CD4-positive, alpha-beta T cell treated with Interleukin-10 for 1 hour (primary cell): ENCODE measurements at places on chromosomes 1 and 21.
A peak's percentile ranks its signal among the peaks of the same experiment; 100 is the strongest.

DNA sequence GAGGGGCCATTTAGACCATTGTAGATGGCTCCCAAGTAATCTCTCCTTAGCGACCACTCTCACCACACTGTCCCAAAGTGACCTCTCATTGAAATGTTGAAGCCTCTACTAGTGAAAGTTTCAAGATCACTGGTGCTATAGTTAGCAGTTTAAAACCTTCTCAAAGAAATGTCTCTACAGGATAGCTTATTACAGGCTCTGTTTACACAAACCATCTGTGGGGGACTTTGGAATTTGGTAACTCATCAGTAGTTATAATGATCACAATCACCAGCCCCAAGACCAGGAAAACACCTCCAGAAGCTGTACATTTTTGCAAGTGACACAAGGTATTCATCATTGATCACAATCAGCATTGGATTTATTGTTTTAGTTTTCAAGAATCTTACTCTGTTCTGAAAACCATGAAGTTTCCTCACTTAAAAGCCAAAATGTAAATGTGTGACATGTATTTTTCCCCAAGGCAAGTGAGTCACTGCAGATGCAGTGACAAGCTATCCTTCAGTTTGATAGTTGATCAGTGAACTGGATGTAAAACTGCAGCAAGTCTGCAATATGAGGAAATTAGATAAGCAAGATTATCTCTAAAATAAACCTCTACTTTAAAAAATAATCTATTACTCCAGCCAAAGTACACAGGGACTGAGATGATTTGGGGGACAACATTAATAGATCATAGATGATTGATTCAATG, 41.9 kb downstream of the C21orf91 start:
- DNase-seq, result no peak

DNA sequence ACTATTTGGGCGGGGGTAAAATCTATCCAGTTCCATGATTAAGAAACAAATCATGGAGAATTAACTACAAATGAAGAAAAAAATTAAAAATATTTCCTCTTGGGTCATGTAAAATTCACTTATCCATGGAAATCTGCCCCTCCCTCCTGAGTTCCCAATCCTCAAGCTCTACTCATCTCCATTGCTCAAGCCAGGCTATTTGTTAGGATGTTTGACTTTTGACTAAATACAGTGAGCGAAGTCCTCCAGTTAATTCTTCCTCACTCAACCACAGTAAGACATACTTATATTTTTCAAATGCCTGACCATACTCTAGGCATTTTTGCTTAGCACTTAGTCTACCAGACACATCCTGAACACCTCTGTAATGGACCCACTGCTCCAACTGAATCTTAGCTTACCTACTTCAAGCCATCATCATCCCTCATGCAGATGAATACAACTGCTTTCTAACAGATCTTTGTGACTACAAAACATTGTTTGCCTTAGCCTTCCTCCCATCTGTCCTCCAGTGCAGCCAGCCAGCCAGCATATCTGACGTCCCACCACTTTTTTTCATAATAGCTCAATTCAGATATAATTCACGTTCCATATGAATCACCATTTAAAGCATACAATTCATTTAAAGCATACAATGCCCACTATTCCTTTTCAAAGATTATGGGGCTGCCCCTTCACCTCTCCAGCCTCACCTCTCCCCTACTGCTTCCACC, 154.2 kb downstream of the RERE start:
- no peak for DNase-seq

- DNase-seq, result peak; percentile 64
Measured at GRCh38 chr1:247331525-247332214, at the start of gene ZNF496. Gene ZNF496 (minus strand): TSS chr1:247331867. CDS start chr1:247329578, 2,289 bp downstream.

- no peak for DNase-seq
Measured at GRCh38 chr21:15729346-15729673, 472 bp upstream of the USP25 start.

DNA sequence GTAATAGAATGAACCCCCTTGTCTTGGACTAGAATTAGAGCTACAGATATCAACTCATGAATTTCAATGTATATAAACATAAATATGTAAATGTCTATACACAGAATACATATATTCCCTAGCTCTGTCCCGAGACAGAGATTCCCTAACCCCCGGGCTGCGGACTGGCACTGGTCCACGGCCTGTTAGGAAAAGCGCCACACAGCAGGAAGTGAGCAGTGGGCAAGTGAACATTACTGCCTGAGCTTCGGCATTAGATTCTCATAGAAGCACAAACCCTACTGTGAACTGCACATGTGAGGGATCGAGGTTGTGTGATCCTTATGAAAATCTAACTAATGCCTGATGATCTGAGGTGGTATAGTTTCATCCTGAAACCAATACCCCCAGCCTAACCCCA, 51.2 kb downstream of the PIK3R3 start:
- no peak for DNase-seq

DNA sequence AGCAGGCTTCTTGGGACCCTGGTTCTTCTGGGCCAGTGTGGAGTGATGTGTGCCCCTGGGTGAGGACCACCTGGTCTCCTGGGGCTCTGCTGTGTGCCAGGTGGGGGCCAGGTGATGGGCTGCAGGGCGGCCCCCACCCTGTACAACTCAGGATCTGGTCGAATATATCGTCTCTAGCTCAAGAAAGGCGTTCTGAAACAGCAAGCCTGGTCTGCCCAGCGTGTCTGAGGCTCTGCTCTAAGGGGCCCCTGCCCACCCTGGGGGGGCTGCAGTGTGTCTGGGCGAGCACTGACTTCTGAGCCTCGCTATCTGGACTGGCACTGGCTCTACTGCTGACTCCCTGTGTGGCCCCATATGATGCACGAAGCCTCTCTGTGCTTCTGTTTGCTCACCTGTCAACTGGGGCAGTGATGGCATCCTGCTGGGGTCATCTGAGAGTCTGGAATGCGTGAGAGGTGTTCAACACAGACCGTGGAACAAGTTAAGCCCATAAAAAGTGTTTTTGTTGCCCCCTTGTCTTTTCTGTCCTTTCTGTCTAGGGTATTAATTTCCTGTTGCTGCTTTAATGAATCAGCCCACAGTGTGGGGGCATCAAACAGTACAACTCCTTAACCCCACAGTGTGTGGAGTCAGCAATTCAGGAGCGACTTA, 56.0 kb upstream of the TRAPPC10 start:
- no peak for DNase-seq

DNA sequence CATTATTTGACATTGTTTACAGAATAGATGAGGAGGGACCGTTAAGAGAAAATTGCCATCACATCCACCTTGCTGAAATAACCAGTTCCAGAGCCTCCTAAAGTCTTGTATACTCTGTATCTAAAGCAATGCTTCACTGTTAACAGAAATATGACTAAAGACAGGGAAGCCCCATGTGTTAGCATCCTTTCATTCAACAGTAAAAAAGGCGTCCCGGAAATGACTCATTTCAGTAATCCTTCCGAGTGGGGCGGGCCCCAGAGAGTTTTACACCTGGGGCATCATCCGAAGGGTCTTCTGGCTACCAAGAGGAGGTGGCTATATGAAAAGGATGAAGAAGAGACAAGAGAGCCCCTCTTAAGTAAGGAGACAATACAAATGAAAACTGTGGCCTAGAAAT, 227.2 kb downstream of the SLC45A1 start:
- DNase-seq, result peak; percentile 29

DNA sequence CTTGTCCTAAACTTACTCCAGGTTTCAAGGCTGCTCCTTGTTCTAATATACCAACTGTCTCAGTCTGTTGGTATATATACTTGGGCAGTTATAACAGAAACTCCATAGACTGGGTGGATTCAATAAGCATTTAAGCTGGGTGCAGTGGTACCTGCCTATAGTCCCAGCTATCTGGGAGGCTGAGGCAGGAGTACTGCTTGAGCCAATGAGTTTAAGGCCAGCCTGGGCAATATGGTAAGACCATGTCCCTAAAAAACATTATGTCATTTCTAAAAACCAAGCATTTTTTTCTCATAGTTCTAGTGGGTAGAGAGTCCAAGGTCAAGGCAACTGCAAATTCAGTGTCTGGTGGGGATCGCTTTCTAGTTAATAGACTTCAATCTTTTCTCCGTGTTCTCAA, 17.4 kb upstream of the CR1L start:
- DNase-seq, result no peak

DNA sequence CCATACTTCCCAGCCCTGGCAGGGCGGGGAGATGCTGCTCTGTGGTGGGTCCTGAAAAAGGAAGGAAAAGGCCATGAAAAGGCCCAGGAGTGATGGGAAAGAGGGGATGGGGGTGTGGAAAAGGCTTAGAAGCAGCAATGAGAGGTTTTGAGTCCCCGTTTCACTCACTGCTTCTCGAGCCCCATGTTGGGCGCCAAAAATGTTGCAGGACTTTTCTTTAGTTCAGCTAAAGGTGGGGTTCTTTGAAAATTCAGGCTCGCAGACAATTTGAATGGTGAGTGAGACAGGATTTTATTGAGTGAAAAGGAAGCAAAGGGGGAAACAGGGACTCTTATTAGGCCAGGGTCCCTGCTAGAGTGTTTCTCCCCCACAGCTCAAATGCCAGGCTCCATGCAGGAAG, 93.1 kb downstream of the MRPS6 start:
- peak; percentile 3 for DNase-seq

- no peak for DNase-seq
Measured at GRCh38 chr1:170583186-170583585, 51.2 kb downstream of the GORAB start.

DNA sequence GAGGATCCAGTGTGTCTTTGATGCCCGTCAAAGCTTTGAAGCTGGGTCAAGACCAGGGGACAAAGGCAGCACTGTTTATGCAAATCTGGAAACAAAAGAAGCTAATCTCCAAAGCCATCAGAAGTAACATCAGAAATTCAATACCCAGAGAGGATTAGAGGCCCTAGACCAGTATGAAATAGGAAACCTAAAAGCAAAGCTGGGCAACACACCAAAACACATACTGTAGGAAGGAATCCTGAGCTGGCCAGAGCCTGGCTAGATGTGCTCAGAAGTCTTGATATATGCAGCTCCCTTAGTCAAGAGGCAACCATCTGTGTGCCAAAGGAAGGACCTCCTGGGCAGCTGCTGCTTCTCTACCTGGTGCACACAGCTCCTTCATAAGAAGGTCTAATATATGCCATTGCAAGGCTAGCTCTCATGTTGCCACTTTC, 12.3 kb downstream of the COLGALT2 start:
- no peak for DNase-seq

- DNase-seq, result no peak
Measured at GRCh38 chr1:16230744-16231143, 6.2 kb downstream of the CPLANE2 start.

DNA sequence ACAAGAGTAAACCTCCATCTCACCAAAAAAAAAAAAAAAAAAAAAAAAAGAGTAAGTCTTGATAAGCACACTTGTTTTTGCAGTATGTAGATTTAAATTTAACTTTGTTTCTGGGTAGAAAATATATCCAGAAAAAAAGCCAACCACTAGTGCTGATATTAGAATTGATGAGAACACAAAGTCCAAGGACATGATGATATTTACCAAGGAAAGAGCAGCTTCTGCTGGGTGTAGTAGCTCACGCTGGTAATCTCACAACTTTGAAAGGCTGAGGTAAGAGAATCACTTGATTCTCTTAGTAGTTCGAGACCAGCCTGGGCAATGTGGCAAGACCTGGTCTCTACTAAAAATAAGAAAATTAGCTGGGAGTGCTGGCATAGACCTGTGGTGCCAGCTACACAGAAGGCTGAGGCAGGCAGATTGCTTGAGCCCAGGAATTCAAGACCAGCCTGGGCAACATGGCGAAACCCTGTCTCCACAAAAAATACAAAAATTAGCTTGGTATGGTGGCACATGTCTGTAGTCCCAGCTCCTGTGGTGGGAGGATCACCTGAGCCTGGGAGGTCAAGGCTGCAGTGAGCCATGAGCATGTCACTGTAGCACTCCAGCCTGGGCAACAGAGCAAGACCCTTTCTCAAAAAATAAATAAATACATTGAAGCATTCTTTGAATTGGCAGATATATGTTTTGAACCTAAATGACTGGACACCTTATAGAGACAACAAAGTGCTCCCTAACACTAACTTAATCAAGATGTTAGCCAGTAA, 63.6 kb upstream of the CACYBP start:
- no peak for DNase-seq

DNA sequence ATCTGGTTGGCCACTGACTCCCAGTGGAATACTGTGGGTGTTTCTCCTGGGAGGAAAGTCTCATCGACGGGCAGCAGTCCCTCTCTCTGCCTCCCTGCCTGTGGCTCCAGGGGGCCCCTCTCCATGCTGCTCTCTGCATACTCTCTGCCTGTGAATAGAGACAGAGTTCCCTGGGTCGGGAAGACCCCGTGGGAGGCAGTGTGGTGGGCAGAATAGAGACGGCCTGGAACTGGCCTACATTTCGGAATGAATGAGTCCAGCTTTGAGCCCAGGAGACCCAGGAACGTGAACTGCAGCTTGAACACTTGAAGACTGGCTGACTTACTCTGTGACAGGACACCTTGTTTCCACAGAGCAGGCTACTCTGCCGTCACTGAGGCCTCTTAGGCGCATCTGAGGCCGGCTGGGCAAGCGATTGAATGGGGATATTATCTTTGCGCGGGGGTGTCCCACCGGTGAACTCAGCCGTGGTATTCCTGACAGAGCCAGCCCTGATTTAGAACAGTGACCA, 64.0 kb downstream of the KIF21B start:
- DNase-seq, result no peak

DNA sequence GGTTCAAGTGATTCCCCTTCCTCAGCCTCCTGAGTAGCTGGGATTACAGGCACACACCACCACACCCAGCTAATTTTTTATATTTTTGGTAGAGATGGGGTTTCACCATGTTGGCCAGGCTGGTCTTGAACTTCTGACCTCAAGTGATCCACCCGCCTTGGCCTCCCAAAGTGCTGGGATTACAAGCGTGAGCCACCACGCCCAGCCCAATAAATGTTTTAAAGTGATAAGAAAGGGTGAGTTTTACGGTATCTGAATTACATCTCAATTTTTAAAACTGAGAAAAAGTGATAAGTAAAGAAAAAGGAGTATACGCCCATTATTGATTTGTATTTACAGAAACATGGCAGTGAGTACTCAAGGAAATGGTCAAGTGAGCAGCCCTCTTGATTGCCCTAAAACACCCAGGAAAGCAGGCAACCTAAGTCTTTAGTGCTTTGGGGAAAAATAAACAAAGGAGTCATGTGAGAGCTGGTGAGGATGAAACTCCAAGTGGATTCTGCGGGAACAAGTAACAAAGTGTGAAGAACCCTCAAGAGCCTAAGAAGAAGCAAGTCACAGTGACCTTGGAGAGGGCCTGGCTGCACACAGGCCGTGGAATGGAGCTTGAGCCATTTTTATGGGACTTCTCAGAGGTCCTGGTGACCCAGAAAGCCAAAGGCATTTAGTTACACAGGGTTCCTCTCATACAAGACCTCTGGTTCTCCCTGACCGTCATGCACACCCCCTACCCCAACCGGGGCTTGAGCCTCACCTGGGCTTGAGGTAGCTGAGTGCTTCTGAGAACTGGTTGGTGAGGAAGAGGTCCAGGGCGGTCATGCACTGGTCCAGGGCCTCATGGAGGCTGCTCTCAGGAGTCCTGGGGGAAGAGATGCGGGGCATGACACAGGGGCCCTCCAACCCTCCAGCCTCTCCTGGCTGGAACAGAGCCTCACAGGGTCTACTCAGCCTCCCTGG, 9.1 kb downstream of the TTC39A start:
- no peak for DNase-seq

- DNase-seq, result peak; percentile 62
Measured at GRCh38 chr1:200488375-200489165, 78.7 kb upstream of the ZNF281 start.

GRCh38 chr1:28071813-28072212, 16.6 kb downstream of the EYA3 start:
- DNase-seq, result no peak
